NCI-H446 (cell line): ENCODE measurements at places on chromosomes 5 and 9.

- no peak for DNase-seq
Observed at GRCh38 chr9:12846035-12846434, 71.2 kb downstream of the LURAP1L start.

DNA sequence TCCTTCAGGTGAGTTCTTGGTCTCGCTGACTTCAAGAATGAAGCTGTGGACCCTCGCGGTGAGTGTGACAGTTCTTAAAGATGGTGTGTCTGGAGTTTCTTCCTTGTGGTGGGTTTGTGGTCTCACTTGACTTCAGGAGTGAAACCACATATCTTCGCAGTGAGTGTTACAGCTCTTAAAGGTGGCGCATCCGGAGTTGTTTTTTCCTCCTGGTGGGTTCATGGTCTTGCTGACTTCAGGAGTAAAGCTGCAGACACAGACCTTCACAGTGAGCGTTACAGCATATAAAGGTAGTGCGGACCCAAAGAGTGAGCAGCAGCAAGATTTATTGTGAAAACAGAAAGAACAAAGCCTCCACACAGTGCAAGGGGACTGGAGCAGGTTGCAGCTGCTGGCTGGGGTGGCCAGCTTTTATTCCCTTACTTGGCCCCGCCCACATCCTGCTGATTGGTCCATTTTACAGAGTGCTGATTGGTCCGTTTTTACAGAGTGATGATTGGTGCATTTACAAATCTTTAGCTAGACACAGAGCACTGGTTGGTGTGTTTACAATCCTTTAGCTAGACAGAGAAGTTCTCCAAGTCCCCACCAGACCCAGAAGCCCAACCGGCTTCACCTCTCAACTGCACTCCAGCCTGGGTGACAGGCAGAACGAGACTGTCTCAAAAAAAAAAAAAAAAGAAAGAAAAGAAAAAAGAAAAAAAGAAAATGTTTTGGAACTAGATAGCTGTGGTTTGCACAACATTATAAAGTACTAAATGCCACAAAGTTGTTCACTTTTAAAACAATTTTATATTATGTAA is 9.1 kb upstream of the ERMP1 start:
- no peak for DNase-seq

DNA sequence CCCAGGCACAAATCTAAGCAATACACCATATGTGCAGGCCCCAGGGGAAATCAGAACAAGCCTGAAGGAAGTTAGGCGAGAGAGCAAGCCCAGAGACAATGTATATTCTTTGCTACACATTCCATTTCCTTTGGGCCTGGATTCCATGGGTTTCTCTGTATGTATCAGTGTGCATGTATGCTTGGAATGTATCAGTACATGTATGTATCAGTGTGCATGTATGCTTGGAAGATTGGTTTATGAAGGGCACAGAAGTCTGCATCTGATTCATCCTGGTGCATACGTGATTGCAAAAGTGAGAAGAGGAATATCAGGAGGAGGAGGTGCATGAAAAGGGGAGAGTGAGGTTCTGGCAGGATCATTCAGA is 232.6 kb upstream of the ANKRD55 start:
- DNase-seq = no peak

- DNase-seq = no peak
Observed at GRCh38 chr9:136020671-136021070, 59.5 kb upstream of the UBAC1 start.

DNA sequence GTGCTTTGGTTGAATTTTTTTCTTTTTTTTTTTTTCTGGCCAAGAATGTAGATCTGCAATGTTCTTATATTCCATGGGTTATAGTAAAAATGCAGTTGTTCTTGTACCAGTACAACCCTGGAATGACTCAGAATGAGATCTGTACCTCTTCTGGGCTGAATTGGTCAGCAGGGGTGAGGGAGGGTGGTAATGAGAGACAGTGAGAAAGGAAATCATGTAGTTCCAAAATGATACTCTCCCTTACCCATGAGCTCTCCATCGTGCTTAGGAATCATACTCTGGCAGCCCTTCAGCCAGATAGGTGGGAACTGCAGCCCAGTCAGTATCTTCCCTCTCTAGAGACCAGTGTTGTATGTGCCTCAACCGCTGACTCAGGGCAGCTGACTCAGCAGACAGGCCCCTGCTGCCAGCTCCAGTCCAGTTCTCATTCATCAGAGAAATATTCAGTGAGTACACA is 2.1 kb upstream of the GLIS3 start:
- DNase-seq = no peak

DNA sequence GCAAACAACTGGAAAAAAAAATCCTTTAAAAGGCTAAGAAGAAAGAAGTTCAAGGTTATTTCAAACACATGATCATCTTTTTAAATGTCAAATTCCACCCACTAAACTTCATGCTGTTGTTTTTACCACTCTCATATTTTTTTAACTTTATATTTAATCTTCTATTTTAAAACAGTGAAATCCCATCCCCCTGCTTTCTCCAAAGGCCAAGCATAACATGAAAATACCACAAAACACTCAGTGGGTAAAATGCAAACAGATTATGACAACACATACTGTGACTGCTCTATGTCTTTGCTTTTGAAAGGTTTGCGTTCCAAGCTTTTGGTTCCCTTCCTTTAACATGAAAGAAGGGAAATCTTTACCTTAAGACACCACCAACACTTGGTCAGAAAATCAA is 127.6 kb downstream of the SNCAIP start:
- DNase-seq = no peak

- no peak for DNase-seq
Observed at GRCh38 chr5:1757511-1757910, 42.1 kb downstream of the MRPL36 start.

DNA sequence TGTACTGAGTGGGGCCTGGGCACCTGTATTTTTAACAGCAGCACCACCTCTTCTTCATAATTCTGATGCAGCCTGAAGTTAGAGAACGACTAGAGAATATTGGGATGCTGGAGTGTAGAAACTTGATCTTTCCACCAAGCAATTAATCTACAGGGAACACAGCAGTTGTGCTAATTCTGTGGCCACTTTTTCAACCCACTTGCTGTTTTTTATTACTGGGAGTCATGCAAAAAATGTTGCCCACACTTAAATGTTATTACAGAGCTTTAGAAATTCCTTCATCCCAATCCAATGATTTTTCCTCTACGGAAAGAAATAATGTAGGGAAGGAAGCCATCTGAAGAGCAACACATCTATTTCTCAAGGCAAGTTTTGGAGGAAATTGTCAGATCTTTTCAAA is 190.9 kb upstream of the TUT7 start:
- no peak for DNase-seq

GRCh38 chr5:172361566-172362238 is 78.1 kb upstream of the UBTD2 start:
- DNase-seq = no peak

DNA sequence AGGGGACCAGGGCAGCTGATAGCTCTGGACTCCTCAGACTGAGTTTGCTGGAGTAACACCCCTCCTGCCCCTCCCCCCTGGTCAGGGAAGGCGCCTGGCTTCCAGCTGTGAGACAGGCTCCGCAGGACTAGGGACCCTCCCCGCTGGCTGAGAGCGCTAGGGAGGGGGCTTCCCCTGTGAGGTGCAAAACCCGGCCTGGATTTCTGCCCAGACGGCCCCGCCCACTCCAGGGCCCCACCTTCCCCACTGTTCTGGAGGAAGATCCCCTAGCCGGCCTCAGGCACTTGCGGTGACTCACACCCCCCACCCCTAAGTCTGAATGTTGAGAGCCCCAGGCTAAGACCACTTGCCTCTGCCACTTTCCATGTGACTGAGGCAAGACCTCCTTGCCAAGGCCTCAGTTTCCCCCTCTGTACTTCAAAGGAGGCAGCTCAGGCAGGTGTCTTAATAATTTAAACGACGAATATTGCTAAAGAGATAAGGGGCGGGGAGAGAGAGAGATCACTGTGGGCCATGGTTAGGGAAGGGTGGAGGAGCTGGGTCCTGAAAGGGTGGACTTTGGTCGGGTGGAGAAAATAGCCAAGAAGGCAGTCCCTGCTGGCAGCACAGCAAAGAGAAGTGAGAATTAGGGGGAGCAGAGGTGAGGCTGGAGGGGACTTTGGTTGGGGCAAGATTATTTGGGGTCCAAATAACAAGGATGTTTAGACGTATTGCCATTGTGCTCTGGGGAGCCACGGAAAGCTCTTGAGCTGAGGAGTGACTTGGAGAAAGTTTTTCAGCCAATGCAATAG is 1.0 kb upstream of the DAB2IP start:
- DNase-seq = no peak

DNA sequence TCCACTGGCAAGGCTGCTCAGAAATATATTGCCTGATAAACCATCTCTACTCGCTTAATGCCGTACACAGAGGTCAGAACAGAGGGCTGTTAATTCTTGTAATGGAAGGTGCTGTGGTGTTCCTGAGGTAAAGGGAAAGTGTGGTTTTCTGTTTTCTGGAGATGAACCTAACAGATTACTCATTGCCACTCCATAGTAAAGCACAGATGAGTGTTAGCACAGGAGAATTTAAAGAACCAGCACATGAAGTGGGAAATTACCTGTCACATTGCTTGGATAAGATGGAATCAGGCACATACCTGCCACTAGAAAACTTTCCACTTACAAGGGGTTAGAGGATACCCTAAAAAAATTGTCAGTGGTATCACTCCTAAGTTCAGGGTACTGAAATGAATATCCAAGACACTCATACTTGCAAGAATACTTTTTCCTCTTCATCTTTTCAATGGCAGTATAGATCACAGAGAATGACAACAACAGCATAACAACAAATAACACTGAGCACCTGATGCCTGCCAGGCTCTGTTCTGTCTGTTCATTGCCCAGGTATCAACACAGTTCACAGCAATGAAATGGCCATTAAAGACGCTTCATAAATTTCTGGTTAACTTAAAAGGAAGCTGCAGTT is 152.9 kb upstream of the GNA14 start:
- no peak for DNase-seq

- no peak for DNase-seq
Observed at GRCh38 chr5:73417303-73418034, 31.1 kb downstream of the FOXD1 start.

DNA sequence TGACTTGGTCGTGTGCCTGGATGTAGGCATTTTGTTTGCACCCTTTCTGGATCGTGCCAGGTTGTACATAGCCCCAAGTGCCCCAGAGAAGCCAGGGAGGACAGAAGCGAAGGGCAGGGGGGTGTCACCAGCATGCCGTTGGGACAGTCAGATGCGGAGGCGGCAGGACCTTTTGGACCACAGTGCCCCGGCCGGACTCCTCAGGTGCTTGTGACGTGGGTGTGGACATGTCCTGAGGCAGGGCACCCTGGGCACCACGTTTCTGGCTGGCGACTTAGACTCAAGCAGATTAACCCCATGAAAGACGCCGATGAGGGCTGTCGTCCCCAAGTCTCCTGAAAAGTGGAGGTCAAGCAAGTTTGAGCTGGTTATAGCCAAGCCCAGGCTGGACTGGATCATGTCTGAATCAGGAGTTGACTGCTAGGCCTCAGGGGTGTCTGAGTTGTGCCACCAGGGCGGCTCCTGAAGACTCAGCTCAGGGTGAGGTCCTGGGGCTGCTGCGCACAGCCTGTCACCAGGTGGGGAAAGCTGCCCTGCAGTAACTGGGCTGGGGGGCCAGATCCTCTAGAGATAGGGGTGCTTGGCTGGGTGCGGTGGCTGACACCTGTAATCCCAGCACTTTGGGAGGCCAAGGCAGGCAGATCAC is 42.0 kb downstream of the HABP4 start:
- no peak for DNase-seq

GRCh38 chr5:145473042-145473642 is 362.0 kb downstream of the PRELID2 start:
- no peak for DNase-seq

- no peak for DNase-seq
Observed at GRCh38 chr5:169901896-169902295, 78.4 kb downstream of the INSYN2B start.

GRCh38 chr5:9294793-9295465 is 250.9 kb downstream of the SEMA5A start:
- no peak for DNase-seq

- no peak for DNase-seq
Observed at GRCh38 chr5:65305913-65306312, 175.8 kb downstream of the ADAMTS6 start.

GRCh38 chr9:90070931-90071660 is 466.3 kb downstream of the GADD45G start:
- DNase-seq = no peak

- DNase-seq = no peak
Observed at GRCh38 chr5:2103940-2104339, 221.2 kb upstream of the IRX4 start.

DNA sequence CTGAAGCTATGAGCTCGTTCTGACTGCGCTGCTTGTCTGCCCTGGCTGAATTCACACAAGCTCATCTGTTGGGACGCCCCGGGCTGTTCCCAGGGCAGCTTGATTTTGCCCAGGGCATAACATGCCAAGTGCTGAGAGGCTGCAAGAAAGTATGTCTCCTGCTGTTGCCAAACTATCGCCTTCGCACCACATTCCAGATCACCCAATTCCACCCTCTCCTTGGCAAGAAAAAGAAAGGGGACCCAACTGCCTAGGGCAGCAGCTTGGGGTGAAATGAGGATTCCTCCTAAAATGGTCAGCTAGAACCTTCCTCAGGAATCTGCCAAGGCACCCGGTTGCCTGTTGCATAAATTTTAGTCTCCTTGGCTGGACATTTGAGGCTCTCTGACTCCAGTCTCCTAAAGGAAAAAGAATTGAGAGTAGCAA is 21.2 kb downstream of the COL15A1 start:
- DNase-seq = no peak

- no peak for DNase-seq
Observed at GRCh38 chr5:138654281-138654867, 79.2 kb upstream of the HSPA9 start.

GRCh38 chr5:172280929-172281328 is 2.6 kb downstream of the UBTD2 start:
- DNase-seq = peak; percentile 21

DNA sequence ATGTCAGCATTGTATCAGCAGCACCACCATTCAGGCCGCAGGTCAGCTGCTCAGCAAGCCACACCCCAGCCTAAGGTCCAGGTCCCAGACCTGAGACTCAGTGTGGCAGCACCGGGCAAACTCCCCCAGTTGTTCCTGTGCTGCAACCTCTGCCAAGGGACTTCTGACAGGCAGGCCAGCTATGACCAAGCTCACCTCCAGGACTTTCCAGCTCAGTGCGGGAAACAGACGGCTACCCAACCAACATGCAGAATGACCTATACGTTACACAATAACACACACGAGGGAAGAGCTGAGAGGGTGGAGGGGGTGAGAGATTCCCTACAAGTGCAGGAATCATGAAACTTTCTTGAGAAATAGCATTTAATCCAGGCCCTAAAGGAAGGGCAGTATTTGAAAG is 143.7 kb downstream of the FSTL4 start:
- DNase-seq = no peak

DNA sequence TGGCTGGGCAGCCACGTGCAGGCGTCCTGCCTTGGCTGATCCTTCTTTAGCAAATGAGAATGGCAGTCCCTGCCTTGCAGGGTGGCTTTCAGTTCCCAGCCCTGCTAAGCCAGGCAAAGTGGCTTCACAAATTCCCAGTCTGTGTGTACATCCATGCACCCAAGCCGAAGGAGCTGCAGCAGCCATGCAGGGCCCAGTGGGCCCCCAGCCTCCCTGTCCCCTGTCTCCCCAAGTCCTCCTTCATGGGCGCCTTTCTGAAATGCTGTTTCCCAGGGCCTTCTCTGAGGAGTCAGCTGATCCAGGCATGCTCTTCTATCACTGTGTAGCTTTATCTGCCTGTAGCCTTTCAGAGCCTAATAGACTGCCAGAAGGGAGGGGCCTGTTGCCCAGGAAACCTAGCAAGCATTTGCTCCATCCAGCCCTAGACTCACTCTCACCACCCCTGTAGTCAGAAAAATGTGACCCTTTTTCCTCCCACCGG is 47.4 kb upstream of the SHC3 start:
- no peak for DNase-seq

GRCh38 chr5:1215320-1216096 is 9.7 kb upstream of the SLC6A18 start:
- no peak for DNase-seq
